AG08395 (cell line): ENCODE measurements at places on chromosomes 12 and 14.

DNA sequence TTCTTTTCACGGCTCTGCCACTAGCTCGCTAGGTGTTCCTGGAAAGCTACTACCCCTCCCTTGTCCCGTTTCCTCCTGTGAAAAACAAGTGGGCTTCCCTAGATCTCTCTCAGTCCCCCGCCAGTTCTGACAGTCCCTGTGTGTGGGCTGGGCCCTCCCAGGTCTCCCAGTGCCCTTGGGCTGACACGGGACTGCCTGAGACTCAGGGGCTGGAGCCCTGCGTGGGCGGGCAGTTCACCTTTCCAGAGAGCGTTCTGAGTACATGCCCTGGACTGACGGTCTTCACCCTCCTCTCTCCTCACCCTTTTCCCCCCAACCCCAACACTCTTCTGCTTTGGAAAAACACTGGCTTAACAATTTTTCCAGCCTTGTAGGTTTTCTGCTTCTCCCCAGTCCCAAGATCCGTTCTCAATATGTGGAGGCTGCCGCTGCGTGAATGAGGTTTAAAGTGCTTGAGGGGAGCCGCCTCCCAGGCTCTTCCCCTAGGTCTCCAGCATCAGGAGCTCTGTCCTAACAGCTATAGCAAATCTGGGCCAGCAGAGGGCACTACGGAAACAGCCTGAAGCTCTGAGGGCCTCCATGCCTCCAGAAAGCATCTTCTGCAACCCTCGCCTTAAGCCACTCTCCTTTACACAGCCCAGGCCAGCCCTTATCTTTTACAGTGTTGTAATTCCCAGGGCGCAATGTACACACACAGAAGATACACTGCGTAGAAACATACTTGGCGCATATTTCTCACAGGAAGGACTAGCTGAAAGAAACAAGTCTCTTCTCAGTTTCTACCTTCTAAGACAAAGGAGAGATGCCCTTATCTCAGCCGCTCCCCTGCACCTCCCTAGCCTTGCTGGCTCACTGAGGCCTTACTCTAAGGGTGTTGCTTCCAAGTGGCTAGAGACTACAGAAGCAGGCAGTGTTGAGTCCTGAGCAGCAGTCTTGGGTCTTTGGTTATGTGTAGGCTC lies 10.4 kb upstream of the DCD start:
- peak; percentile 55 for DNase-seq

DNA sequence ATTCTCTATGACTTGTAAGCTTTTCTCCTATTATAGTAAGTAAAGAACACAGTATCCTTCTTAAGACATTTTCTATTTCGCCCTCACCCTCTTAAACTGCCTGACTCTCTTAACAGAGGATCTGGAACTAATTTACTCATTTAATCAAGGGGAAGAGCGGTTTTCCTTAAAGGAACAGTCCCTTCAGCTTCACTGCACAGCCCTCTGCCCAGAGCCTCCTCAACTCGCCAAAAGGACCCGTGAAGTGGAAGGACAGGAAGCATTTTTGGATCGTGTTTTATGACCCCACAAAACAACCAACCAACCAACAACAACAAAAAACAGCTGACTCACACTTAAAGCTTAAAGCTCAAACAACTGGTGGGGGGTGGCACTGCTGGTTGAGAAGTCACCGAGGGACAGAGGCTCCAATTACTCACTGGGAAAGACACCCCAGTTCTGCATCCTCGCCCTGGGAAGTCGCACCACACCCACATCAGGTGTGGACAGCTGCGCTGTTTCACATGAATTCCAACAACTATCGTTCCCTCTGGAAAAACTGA lies 35.7 kb downstream of the NID2 start:
- peak; percentile 46 for DNase-seq

DNA sequence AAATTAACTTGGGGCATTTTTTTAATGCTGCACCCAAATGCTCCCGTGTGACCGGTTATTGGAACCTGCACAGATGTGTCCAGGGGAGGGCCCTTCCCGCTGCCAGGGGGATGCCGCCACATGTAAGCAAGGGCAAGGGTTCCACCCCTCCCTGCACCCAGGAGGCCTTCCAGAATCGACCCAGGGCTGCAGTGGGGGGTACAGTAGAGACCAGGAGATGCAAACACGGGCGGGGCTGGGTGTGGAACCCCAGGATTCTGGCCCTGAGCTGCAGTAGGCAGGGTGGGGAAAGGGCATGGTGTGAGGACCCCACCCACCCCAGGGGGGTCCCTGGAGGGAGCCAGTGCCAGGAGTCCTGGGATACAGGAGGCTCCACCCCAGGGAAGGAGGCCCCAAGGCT lies 54.1 kb downstream of the TNFAIP2 start:
- DNase-seq, result no peak

GRCh38 chr14:91830777-91831176 lies 36.6 kb downstream of the TC2N start:
- no peak for DNase-seq

- DNase-seq, result no peak
Measured at GRCh38 chr14:70320294-70320693, 39.2 kb downstream of the COX16 start.

DNA sequence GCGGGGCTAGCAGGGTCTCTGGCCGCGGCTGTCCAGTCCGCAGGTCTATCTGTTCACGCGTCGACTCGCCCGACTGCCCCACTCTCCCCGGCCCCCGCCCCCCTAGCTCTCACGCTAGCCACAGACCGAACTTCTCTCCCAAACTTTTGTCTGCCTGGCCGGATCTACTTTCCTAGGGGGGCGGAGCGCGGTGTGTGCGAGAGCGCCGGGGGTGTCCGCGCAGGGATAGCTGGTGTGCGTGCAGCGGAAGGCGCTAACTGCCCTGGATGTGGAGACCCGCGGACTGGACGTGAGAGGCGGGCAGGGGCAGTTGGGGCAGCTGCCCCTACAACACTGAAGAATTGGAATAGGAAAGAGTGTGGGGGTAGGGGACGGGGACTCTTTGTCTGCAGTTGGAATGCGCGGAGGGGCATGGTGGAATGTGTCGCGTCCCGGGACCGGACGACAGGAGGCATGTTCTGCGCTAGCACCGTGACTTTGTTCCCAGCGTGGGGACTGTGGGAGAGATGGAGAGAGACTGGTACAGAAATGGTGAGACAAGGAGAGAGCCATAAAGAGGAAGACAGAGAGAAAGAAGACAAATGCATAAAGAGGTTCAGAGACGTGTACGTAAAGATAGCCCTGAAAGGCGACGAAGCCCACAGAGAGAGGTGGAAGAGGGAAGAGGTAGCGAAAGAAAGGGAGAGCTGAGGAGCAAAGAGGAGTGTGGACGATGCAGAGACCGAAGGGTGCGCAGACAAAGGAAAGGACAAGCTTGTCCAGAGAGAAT lies at the start of gene AJUBA:
AJUBA (minus strand) TSS at position 75 of the 769 bp plus-strand sequence. CDS start 285 bp downstream, outside the sequence.
- peak; percentile 94 for DNase-seq

DNA sequence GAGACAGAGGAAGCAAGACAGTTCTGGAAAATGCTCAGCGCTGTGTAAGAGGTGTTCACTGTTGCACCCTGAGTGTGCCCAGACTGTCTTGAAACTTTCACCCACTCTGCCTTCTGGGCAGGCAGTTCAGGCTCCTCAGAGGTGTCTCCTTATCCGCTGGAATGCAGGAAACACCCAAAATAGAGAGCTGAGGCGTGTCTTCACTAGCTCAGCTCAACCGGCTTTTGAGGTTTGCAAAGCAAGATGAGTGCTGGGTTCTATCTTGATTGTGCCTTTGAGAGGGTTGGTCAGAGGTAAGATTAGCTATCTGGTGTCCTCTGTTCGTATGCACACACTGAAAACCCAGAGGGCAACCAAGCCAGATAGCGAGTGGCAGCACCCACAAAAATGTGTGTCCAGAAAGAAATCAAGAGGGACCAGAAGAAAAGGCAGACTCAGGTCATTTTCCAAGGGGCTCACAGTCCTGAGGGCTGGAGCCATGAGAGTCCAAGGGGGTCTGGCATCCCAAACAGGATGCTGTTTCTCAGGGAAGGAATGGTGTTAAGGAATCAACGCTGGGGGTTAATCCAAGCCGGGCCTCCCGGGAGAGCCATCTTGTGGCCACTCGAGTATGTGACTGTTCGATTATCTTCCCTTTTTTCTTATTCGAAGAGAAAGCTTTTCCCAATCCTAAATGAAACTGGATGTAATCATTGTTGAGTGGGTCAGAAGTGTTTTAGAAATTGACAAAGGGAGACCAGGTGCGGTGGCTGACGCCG lies 47.1 kb downstream of the TBX3 start:
- DNase-seq, result peak; percentile 62
